ENCODE measurements at places on chromosomes 5 and 9. TPM values are rescaled to one million over a fixed set of nuclear protein-coding genes. Genes with fewer than 3 reads are reported as not detected.

Gene CFAP157
- 0.06 TPM for total RNA-seq

Gene FBXW5
- 106 TPM for total RNA-seq

Gene NIPSNAP3A
- 15.8 TPM for total RNA-seq

Gene ALAD
- total RNA-seq = 15.9 TPM

Gene GABRB2
- total RNA-seq = not detected

Measured in A549 treated with CORT108297 at 1 μM for 4 hours (cell line).